ENCODE measurements at places on chromosomes 12 and 14.

DNA sequence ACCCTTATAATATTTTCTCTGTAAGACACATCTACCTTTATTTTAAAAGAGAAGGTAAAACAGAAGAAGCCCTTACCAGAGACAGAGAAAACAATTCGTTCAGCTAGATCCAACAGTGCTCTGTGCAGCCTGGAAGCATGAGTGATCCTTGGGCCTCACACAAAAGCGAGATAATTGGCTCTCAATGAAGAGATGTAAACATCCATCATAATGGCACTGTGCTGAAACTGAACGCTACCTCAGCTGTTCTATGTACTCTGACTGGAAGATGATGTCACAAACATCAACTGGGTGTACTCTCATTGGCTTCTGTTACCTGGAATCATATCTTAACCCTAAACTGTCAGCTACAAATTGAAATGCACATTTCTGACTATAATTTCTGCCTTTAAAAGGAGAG, at the start of gene MGAT4C:
Gene MGAT4C (minus strand): TSS at position 229 of the 400 bp plus-strand sequence.
- DNase-seq: no peak

DNA sequence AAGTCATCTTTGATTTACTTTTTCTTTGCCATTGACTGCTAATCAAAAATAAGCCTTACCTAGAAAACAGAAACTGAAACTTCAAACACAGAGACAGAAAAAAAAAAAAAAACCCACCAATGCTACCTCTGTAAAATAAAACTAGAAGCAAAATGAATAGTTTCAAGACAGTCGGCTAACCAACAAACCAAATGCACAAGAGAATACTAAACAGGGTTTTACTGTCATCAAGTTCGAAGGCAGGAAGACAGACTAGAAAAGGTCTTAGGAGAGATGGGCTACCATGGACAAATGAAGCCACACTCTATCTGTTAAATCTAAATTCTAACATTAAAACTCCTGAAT, 59.5 kb downstream of the SEL1L start:
- no peak for DNase-seq

DNA sequence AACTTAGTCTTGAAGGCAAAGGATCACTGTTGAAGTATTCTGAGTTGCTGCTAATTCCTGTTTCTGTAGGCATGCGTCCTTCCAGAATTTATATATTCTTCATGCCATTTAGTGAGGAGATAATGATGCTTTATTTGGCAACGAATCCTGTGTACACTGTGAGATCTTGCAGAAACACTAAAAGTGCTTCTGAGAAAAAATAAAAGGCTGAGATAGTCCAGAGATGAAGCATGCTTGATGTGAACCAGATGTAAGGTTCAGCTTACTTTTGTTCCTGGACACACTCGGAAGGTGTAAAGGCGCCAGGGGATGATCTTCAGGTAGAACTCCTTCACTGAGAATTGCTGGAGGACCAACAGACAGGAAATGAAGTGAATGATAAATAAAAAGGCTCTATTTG, 39.1 kb downstream of the AREL1 start:
- no peak for DNase-seq

DNA sequence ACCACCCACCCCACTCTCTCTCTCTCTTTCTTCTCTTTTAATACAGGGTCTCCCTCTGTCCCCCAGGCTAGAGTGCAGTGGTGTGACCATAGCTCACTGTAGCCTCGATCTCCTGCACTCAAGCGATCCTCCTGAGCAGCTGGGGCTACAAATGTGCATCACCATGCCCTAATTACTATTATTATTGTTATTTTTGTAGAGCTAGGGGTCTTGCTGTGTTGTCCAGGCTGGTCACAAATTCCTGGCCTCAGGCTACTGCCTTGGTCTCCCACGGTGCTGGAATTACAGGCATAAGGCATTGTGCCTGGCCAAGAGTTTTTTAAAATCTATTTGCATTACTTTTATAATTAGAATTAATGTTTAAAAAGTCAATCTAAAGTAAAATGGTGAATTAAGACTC, 23.0 kb upstream of the TUBA1B start:
- DNase-seq: no peak

DNA sequence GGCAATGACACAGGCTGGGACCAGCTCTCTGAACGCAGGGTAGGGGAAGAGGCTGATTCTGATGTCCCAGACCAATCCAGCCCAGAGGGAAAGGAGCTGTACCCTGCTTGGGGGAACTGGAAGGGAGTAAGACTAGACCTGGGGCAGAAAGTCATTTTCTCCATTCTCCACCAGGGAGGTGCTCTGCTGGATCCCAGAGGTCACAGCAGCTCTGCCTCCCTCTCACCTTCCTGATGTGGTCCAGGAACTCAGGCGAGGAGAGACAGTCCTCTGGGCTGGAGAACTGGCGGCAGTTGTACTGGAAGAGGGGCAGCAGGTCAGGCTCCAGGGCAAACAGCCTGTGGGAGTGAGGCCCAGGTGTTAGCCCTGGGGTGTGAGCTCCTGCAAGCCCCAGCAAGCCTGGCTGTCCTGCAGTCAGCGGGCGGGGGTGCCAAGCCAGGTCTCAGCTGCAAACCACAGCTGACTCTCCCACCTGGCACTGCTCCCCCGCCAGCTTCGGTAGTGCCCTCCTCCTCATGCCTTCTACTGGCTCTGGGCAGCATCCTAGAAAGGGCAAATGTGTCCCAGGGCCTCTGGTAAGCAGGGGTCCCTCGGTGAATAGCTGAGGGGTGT, 1.9 kb downstream of the NGB start:
- no peak for DNase-seq

- DNase-seq: no peak
These were observed 229.1 kb upstream of the OR4E1 start for GRCh38 chr14:21902561-21903181.

DNA sequence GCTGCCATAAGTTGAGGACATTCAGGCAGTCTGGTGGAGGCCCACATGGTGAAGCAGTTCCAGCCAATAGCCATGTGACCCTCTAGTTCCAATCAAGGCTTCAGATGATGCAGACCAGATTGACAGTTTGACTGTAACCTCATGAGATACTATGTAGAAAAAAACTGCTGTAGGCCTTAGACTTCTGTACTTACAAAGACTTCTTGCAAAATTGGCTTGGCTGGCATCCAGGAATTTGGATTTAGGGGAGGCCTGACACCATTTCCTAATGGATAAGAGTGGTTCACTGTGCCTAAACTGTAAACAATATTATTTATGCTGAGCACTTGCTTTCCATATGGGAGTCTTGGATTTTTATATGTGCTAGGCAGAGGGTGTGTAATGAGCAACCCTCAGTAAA, 76.4 kb downstream of the RGS6 start:
- no peak for DNase-seq

DNA sequence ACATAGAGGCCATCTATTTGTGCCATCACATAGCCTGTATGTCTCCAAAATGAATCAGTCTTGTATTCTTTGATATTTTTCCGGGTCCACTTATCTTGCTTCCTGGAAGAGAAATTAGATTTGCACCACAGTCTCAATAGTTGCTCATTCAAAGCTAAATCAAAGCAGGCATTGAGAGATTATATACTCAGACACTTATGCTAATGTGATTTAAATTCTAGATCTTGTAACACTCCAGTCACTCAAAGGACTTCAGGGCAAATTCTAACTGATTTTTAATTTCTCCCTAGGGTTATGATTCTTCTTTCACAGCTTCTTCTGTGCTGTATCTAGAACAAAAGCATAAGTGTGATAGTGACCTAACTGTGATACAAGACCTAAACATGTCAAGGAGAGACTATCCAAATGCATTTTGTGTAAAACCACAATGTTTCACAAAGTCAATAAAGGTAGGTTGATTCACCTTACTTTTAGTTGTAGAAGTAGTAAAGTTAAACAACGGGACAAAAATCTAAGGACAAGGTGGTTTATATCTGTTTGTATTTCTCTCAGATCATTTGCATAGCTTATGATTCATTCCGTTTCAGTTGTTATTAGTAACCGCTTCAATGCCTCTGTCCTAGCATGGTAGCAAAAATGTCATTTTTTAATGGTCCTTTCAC, 26.8 kb downstream of the PLBD1 start:
- DNase-seq: no peak

- no peak for DNase-seq
These were observed 160.6 kb downstream of the ANO4 start for GRCh38 chr12:100955139-100955538.

- no peak for DNase-seq
These were observed 45.8 kb upstream of the ATP23 start for GRCh38 chr12:57895389-57896114.

DNA sequence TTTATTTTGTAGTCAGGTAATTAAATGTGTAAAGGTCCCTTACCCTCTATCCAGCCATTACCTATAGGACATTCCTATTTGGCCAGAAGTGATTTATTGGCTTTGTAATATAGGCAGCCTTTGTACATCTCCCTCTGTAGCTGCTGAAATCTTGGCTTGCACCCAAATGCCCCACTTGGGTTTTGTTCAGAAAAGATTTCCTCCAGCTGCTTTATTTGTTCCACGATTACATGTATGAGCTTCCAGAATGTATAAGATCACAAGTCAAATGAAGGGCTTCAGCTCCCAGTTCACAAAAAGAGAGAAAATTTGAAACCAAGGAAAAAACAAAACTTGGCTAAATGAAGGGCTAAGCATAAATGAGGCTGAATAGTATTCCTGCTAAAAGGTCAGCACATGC, 103.4 kb downstream of the EFCAB11 start:
- no peak for DNase-seq

DNA sequence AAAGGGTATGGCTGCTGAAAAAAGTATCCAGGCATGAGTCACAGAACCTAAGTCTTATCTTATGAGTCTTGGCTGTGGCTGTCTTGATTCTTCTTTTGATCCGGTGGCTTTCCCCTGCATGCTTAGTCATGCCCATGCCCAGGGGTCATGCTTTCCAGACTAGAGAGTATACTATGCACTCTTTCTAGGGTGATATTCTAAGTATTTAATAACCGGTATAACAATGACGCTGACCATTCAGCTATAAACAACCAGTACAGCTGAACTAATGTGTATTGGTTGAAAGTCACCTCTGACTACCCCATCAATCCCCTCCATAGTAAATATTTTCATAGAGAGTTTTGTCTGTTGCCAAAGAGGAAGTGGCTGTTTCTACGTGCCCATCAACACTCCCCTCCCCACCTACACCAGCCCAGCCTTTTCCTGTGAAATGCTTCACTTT, 34.7 kb upstream of the NRXN3 start:
- no peak for DNase-seq

GRCh38 chr12:42323856-42324255, 2.0 kb downstream of the ZCRB1 start:
- DNase-seq: no peak

DNA sequence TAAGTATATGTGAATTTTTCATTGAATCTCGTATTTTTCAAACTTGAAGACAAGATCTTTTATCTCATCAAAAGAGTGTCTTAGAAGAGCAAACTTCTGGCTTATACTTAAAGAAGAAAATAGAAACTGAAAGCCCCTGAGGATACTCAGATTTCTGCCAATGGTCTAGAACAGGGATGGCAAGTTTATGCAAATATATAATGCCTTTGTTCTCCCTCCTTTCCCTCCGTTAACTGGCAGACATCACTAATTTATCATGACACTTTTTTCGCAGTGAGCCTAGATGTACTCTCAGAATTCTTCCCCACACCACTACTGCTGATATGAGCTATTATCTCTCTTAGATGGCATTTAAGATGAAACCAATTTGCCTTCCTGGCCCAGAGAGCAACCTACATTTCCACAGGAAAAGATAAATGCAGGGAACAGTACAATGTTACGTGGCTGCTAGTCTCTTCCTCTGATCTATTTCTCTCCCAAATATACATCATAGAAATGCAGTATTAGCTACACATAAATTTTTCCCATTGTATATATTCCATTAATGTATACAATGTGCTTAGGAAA, 40.0 kb upstream of the DAAM1 start:
- no peak for DNase-seq

DNA sequence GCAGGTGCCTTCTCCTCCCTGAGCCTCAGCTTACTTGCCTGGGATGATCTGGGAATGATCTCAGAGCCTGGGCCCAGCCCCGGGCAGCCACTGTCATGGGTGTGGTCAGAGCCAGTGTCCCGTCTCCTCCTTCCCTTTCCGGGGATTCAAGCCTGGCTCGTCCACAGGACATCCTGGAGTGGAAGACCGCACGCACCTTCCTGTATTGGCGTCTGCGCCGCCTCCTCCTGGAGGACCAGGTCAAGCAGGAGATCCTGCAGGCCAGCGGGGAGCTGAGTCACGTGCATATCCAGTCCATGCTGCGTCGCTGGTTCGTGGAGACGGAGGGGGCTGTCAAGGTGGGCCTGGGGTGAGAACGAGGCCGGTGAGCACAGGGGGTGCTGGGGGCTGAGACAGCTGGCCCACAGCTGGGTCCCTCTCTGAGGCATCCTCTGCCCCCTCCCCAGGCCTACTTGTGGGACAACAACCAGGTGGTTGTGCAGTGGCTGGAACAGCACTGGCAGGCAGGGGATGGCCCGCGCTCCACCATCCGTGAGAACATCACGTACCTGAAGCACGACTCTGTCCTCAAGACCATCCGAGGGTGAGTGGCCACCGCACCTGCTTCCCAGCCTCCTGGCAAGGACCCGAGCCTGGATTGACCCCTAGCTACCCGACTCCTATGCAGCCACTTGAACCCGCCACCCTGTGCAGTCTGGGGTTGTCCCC, 44.0 kb downstream of the FOXN4 start:
- no peak for DNase-seq

GRCh38 chr14:71566276-71566675, 366.0 kb upstream of the RGS6 start:
- no peak for DNase-seq

GRCh38 chr14:74879427-74880182, 2.1 kb upstream of the DLST start:
- no peak for DNase-seq

DNA sequence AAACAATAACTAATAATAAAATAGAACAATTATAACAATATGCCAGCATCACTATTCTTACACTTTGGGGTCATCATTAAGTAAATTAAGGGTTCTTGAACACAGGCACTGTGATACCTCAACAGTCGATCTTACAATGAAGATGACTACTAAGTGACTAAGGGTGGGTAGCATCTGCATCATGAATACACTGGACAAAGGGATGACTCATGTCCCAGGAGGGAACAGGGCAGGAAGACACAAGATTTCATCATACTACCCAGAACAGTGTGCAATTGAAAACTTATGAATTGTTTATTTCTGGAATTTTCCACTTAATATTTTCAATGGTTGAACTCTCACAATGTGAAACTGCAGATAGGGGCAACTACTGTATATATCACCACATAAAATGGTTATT, 19.7 kb downstream of the TSPAN19 start:
- no peak for DNase-seq

DNA sequence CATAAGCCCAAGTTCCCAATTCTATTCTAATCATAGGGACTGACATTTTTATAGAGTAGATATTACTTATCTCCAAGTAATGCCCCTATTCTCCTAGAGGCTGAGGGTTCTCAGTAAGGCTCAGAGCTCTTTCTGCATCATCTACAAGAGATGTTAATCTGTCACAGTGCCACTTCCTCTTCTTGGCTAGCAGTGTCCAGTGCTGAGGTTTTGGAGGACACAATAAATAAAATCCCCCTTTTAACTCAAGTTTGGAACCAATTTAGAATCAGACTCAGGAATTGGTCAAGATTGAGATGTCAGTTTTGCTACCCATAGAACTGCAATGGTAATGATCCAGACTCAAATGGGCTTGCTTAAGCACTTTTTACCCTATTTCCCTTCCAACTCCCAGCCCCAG, 154.1 kb upstream of the ARID2 start:
- no peak for DNase-seq

All from esophagus squamous epithelium (tissue), 5 donors.